ENCODE measurements at places on chromosomes 16 and 17.
A peak's percentile ranks its signal among the peaks of the same experiment; 100 is the strongest.

- no peak for DNase-seq
Observed at GRCh38 chr17:47199627-47200324, 9.4 kb upstream of the MYL4 start.

GRCh38 chr16:69579783-69580481 lies 14.2 kb downstream of the NFAT5 start:
- no peak for DNase-seq

GRCh38 chr16:13517841-13518240 lies 402.1 kb upstream of the ERCC4 start:
- peak; percentile 51 for DNase-seq

DNA sequence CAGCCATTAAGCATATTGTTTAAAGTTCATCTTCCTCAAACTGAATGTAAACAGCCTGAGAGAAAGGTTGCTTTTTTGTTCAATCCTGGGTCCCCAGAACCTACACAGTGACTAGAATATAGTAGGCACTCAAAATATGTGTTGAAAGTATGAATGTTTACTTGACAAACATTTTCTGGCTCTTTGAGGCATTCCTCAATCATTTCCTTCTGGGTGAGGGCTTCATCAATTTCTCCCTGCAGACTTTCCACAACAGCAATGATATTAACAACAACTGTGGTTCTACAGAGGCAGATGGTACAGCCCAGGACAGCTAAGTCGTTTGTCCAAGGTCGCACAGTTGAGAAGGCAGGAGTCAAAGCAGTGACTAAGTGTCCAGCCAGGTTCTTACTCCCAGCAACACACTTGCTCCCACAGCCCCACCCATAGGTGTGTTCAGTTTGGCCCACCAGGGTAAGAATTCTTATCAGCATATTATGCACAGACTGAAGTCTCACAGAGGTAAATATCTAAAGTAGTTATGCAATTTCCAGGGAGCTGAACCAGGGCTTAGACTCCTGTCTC lies 61.1 kb downstream of the HS3ST3B1 start:
- DNase-seq = no peak

DNA sequence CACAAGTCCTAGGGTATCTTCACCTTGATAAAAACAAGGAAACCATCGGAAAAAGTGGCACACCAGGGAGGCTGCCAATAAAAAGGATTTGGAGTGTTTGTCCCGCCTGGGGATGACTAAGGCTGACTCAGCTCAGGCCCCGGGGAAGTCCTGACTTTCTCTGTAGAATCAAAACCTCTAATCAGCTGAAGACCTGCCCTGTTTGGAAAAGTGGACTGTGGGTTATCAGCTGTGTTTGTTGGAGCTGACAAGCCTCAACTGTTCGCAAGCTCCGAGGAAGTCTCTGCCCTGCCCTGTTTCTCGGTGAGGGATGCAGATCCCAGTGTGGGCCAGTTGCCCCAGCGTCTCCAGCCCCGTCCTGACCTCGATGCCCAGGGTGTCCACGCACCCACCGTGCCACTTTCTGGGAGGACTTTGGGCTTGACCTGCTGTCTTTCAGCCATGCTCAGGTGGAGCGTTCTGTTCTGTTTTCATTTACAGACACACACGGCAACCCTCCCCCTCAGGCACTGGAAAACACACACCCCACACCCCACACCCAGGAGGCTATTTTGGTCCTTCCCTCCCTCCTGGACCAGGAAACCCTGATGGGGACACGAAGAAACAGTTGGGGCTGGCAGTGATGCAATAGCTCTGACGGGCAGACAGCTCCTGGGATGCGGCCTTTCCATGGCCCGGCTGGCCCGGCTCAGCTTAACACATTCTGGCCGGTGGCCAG lies 27.6 kb upstream of the PITPNA start:
- no peak for DNase-seq

GRCh38 chr16:74201576-74201975 lies 95.0 kb upstream of the PSMD7 start:
- no peak for DNase-seq

DNA sequence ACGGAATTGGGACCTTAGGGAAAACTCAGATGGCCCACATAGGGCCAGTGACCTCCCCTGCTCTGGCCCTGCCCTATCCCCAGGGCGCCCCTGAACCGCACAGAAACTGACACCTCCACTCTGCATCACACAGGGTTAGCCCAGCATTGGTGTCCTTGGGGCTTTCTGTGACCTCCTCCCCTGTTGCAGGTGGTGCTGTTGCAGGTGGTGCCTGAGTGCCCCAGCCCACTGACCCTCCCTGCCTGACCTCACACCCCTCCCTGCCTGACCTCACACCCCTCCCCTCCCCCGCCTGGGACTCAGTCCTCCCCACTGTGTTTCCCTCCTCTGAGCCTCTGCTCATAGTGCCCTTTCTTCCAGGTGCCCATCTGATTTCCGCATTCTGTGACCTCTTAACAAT lies 21.4 kb downstream of the TNFRSF13B start:
- no peak for DNase-seq

DNA sequence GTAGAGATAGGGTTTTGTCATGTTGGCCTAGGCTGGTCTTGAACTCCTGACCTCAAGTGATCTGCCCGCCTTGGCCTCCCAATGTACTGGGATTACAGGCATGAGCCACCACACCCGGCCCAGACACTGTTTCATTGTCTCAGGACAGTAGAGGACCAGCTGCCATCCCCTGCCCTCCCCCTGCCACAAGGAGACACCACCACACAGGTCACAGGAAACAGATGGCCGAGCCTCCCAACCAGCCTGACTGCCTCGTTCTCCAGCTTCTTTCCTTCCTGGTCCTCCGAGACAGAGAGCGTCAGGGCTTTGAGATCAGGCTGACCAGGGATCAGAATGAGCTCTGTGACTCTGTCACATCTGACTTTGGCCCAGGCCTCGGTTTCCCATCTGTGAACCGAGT lies 20.8 kb upstream of the RNPS1 start:
- DNase-seq = peak; percentile 48

DNA sequence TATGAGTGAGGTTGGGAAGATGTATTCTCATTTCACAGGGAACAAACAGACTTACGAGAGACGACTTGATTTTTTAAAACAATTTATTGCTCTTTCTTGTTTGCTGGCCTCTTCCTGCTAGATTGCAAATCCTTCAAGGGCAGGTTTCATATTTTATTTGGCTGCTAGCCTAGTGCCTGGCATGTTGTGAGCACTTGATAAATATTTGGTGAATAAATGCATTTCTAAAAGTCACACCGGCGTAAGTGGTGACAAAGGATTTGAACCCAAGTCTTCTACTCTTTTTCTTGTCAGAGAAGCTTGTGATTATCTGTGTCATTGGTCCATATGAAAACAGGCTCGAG lies 1.4 kb downstream of the WWP2 start:
- DNase-seq = no peak

GRCh38 chr16:23398987-23399805 lies 53.8 kb downstream of the COG7 start:
- no peak for DNase-seq

DNA sequence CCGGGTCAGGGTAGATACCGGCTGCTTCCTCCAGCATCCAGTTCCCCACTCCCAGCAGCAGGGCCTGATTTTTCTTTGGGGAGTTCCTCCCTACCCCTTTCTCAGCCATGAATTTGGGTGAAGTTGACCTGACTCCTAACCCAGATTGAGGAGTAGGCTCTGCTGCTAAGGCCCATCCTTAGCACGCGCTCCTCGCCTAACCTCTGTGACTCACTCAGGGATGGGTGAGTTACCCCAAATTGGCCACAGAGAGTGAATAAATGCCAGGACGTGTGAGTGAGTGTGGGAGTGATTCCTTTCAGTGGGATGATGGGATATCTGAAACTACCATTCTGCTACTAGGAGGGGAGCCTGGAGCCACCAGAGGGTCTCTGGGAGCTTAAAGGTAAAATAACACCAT lies 28.9 kb upstream of the ABCC12 start:
- DNase-seq = no peak

GRCh38 chr17:12737740-12738469 lies 51.4 kb upstream of the ARHGAP44 start:
- DNase-seq = no peak

GRCh38 chr16:54175552-54176375 lies 110.8 kb downstream of the IRX3 start:
- DNase-seq = no peak

Data from NCI-H524 (cell line).